Stimulated activated CD4-positive, alpha-beta T cell treated with anti-CD3 and anti-CD28 coated beads, Interleukin-12 subunit alpha, Interleukin-12 subunit beta, amount 100 ng/mL, for 4 hours (primary cell): ENCODE measurements at places on chromosomes 3 and 15.
A peak's percentile ranks its signal among the peaks of the same experiment; 100 is the strongest.

GRCh38 chr3:8555113-8555661 is 53.6 kb downstream of the LMCD1 start:
- no peak for DNase-seq

DNA sequence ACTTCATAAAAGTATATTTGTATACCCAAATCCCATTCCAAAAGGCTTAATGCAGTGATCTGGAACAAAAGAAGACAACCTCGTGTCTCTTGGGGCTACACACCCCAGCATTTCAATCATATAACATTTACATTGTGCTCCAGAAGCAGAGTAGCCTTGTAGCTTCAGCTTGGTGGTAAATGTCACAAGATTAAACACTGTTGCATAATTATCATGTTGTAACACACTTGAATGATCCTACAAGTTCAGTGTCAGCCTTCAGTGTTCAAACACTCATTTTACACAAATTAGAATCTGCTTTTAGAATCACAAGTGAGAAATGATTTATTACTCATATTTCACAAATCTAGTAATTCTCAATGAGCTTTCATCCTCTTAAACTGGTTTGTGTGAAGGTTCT is 122.6 kb downstream of the CNTN3 start:
- DNase-seq, result no peak

DNA sequence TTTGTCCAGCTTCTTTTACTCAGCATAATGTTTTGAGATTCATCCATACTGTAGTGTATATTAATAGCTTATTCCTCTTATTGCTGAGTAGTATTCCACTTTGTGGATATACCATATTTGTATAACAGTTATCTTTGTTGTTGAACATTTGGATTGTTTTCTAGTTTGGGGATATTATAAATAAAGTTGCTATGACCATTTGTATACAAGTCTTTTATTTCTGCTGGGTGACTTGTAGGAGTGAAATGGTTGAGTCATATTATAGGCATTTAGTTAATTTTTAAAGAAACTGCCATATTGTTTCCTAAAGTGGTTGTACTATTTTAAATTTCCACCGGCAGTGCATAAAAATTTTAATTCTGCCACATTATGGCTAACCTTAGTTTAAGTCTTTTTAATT is 53.4 kb downstream of the RPL39L start:
- DNase-seq, result no peak

DNA sequence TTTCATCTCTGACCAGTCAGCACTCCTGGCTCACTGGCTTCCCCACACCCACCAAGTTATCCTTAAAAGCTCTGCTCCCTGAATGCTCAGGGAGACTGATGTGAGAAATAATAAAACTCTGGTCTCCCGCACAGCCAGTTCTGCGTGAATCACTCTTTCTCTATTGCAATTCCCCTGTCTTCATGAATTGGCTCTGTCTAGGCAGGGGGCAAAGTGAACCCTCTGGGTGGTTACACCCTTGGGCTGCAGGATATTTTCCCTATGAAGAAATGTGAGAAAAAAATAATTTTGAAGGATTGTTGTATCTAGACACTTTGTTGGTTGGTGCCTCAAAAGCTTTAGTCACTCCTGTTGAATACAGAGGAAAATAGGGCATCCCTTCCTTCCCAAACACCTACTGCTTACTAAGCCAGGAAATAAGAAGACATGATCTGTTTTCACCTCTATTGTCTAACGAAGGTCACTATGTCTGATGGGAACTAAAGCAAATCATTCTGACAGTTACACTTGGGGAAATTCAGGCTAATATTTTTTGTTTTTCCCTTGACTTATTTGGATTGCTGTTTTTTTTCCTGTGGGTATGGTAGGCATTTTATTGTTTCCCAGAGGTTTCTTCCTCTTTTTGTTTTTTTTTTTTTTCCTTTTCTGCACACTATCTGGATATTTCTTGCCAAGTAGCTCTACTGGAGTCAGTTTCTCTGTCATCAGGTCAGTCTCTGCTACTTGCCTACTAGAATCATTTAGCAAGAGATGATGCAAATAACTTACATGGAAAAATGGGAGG is 15.3 kb upstream of the TNFSF10 start:
- no peak for DNase-seq

DNA sequence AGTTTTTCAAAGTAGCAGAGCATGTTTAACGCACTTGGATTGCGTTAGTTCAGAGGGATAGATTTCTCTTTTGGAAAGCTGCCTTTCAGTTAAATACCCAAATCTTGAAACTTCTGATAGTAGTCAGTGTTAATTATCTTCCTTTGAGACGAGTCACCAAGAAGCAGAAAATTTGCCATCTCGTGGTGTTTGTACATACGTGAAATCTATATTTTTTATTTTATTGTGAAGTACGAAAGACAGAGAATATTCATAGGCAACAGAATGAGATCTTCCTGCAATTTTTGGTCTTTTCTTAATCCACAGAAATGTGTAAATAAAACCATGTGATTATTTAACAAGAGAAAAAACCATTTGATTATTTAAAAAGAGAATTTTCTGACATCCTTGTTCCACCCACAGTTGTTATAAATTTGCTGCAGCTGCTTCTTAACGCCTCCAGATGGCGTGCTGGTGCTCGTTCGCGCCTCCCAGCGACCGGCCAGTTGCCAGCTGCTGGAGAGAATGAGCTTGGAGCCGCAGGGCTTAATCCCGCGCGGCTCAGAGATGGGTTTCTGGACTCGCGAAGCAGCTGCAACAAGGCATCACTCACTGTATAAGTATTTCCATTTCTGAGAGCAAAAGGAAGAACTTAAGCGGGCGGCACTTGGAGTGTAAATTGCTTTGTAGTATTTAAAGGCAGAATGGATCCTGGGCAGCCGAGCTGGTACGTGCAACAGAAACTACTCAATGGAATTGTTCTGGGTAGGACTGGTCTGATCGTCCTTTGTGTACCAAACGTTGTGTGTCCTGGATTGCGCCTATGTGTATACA is 10.5 kb upstream of the SLITRK3 start:
- peak; percentile 8 for DNase-seq

GRCh38 chr3:4432259-4432658 is 34.8 kb downstream of the SUMF1 start:
- DNase-seq, result no peak

- DNase-seq, result no peak
These were observed 8.5 kb upstream of the CDCP1 start for GRCh38 chr3:45154641-45155147.

- no peak for DNase-seq
These were observed 1.3 kb downstream of the VGLL3 start for GRCh38 chr3:86989611-86990010.

GRCh38 chr3:105606016-105606415 is 239.3 kb downstream of the ALCAM start:
- no peak for DNase-seq

- no peak for DNase-seq
These were observed 105.8 kb upstream of the C15orf61 start for GRCh38 chr15:67415181-67415580.
